Ammon's horn (tissue), 1 donor: ENCODE measurements at places on chromosomes 3 and 15.

- DNase-seq, result no peak
Measured at GRCh38 chr15:65154720-65155119, 21.1 kb upstream of the PDCD7 start.

DNA sequence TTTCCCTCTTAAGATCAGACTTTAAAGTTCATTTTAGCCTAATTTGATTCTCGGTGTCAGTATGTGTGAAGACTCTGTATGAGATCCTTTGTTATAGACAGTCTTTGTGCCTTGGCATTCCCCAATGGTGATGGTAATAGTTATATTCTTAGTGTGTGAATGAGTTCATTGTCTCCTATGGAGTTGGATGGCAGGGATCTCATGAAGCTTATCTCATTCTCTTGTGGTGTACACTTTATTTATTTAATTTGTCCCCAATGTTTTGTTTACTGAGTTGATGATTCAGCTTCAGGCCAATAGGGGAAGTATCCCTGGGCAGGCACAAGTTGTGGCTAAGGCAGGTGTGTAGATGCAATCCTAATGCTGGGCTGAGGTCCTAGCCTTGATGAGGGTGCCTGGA lies 222.0 kb upstream of the DPPA4 start:
- peak; percentile 47 for DNase-seq

- DNase-seq, result no peak
Measured at GRCh38 chr3:160005004-160005403, 16.4 kb downstream of the IL12A start.

- DNase-seq, result no peak
Measured at GRCh38 chr3:140424211-140424610, 253.7 kb upstream of the TRIM42 start.

DNA sequence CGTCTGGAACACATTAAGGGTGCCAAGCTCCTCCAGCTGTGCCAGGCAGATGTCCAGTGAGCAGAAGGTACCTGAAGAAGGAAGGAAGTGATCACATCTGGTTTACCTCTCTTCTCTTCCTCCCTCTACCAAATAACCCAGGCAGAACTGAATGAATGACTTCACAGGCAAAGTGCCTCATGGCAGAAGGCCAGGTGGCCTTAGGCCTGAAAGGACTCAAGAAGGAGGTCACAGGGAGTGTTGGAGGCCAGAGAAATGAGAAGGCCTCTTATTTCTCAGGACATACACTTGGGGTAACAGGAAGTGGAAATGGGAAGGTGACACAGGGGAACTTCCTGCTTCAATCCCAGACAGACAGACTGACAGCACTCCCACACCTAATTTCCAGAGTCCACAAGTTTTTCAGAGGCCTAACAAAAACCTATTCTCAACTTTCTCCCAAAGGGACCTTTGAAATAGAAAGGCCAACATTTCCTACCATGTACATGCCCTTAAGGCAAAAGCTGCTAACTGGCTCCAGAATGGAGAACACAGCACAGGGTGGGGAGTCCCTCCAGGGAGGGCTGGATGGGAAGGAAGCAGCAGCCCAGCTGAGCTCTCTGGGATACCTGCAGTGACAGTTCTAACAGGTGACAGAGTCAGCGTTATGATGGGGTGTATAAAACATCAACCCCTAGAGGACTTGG lies 17.6 kb upstream of the SIN3A start:
- no peak for DNase-seq

- no peak for DNase-seq
Measured at GRCh38 chr3:149010504-149010951, 19.2 kb downstream of the GYG1 start.

- no peak for DNase-seq
Measured at GRCh38 chr15:63938486-63939061, 104.8 kb upstream of the HERC1 start.
